ENCODE measurements at places on chromosomes 7 and 10.

DNA sequence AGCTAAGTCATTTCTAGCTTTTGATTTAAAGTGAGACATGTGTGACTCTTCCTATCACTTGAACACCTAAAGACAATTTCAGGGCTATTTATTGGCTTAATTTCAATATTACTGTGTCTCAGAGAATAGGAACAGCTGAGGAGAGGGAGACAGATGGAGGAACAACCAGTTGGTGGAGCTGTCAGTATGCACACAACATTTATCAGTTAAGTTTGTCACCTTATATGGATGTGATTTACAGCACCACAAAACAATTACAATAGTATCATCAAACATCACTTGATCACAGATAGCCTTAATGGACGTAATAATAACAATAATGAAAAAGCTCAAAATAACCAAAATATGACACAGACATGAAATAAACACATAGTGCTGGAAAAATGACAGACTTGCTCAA lies 129.6 kb downstream of the NPSR1 start:
- no peak for DNase-seq

GRCh38 chr10:132176623-132177500 lies 9.9 kb upstream of the DPYSL4 start:
- DNase-seq: no peak

DNA sequence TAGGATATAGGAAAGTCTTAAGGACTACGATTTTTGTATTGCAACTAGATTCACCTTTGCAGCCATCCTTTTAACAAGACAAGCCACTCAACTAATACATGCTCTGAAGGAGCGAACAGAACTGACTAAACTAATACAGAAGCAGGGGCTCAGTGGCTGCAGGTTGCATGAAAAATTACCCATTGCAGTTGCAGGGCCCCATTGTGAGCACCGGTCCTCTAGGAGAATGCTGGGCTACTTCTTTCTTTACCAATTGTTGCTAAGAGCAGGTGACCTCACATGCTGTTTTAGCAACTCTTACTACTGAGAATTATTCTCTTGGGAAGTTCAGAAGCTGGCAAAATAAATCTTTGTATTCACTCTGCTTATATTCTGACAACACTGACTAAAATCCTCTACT lies 64.0 kb upstream of the ANKRD1 start:
- no peak for DNase-seq

- no peak for DNase-seq
These were observed 77.0 kb downstream of the ARL4A start for GRCh38 chr7:12764458-12764891.

GRCh38 chr10:10644676-10645385 lies 372.8 kb upstream of the CELF2 start:
- no peak for DNase-seq

GRCh38 chr10:45514291-45515270 lies 140.6 kb downstream of the ALOX5 start:
- peak; percentile 31 for DNase-seq

- no peak for DNase-seq
These were observed 55.8 kb upstream of the ITGA8 start for GRCh38 chr10:15775513-15775912.

GRCh38 chr10:102384053-102384452 lies 11.5 kb upstream of the NFKB2 start:
- no peak for DNase-seq

DNA sequence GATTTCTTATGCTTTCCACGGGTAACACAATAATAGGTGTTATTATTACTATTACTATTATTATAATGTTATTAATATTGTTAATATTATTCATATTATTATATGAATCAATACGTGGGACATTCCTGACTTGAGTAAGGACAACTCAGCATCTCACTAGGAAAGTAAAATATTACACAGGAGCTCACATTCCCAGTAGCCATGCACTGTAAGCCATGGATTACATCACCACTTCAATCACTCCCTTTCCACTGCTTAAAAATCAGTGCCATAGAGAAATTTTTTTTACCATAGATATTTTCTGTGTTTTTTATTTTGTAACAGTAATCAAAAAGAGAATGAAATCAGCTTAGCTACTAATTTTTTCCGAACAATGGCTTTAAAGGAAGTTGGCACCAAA lies 68.5 kb upstream of the DGKI start:
- DNase-seq: no peak

- DNase-seq: no peak
These were observed 650 bp upstream of the TM9SF3 start for GRCh38 chr10:96587264-96588059.

- no peak for DNase-seq
These were observed 40.4 kb downstream of the AFAP1L2 start for GRCh38 chr10:114363745-114364454.

GRCh38 chr10:75127471-75127870 lies 16.0 kb downstream of the SAMD8 start:
- DNase-seq: no peak

DNA sequence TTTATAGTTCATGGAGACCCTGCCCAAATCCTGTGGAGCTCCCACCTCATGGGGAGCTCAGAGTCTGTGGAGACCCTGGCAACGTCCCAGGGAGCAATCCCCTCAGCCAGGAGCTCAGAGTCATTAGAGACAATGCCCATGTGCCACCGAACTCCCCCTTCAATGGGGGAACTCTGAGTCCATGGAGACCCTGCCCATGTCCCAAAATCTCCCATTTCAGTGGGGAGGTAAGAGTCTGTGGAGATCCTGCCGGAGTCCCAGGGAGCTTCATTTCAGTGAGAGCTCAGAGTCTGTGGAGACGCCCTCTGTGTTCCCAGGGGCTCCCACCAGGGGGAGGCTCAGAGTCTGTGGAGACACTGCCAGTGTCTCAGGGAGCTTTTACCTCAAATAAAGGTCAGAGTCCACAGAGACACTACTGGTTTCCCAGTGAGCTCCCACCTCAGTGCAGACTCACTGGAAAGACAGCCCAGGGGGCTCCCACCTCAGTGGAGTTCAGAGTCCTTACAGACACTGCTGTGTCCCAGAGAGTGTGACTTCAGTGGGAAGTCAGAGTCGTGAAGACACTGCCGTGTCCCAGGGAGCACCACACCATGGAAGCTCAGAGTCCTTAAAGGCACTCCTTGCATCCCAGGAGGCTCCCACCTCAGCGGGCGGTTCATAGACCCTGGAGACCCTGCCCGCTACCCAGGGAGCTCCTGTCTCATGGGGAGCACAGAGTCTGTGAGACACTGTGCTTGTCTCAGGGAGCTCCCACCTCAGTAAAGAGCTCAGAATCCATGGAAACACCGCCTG lies 5.0 kb downstream of the MYO1G start:
- DNase-seq: no peak

- DNase-seq: no peak
These were observed 2.6 kb downstream of the EXOC4 start for GRCh38 chr7:133255486-133255885.

- DNase-seq: no peak
These were observed 230.1 kb upstream of the PRPS1L1 start for GRCh38 chr7:18257711-18258110.

- DNase-seq: no peak
These were observed 144.7 kb downstream of the PFKFB3 start for GRCh38 chr10:6347391-6347951.

- no peak for DNase-seq
These were observed 42.5 kb downstream of the DLD start for GRCh38 chr7:107933386-107934013.

- DNase-seq: no peak
These were observed 273.8 kb upstream of the HPS1 start for GRCh38 chr10:98720551-98720950.

DNA sequence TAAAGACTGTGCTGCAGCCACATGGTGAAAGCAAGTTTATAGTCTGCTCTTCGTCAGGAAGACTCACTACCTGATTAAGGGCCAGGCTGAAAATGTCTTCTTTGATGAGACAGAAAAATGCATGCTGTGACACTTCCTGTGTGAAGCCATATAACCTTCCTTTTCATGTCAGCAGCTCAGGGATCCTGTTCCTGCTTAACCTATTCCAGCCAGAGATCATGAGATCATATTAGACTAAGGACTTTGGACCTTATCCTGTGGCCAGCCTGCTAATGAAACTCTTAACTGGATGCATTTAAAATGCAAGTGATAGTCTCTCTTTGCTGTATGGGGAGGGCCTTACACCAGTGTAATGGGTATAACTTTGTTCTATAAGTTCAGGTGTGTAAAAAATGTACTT lies 165.2 kb downstream of the PTEN start:
- no peak for DNase-seq

GRCh38 chr10:8023851-8024250 lies 30.6 kb upstream of the GATA3 start:
- DNase-seq: no peak

GRCh38 chr10:84195044-84195830 lies 900 bp downstream of the CDHR1 start:
- DNase-seq: no peak

GRCh38 chr10:69290993-69291392 lies 12.7 kb downstream of the HK1 start:
- no peak for DNase-seq

DNA sequence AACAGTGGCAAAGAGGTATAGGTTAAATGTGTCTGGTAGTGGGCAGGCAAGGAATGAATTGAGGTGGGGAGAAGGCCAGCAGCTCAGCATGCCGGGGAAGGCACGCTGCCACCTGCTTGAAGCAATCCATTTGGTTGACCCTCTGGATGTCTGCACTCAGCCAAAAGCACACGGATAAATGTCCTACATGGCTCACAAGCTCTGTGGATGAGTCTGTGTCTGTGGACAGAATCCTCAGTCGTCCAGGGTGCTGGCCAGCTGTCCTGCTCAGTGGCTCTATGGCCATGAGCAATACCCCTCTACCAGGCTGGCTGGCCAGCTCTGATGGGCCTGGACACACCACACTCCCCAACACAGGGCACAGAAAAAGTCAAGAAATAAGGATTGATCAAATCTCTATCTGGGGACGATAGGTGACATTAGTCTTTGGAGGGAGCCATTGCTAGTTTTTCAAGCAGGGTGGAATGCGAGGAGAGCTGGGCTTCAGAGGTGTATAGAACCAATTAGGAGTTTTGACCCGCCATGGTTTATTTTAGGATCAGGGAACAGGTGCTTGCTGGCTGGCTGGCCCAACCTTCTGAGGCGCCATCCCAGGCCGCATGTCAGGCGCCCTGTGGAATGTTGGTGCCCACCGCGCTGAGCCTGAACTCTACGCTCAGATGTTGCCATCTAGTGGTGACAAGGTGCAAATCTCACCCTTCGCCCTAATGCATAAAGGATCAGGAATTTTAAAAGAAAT lies 493.4 kb downstream of the TNS3 start:
- peak; percentile 56 for DNase-seq

GRCh38 chr7:29248713-29249382 lies 54.3 kb downstream of the CHN2 start:
- DNase-seq: no peak

GRCh38 chr7:70098133-70098561 lies 499.9 kb downstream of the AUTS2 start:
- no peak for DNase-seq

GRCh38 chr7:23419160-23419559 lies 51.1 kb downstream of the IGF2BP3 start:
- no peak for DNase-seq

DNA sequence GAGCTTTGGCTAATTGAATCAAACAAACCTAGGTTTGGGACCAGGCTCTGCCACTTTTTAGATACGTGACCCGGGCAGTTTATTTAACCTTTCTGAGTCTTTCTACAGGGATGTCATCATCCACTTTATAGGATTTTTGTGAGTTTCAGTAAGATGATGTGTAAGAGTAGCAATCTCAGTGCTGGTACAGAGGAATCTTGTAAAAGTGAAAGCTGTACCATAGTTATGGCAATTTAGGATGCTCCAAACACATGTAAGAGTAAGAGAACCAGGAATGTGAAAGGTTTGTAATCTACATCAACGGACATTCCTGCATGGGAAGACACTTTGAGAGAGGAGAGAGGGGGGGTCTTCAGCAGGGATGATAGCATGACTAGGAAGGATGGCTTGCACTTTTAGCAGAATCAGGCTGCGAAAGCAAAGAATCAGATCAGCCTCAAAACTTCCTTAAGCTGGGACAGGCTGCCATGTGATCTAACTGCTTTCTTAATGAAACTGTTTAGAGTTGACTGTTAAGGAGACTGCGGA lies 968 bp downstream of the NOLC1 start:
- DNase-seq: no peak

DNA sequence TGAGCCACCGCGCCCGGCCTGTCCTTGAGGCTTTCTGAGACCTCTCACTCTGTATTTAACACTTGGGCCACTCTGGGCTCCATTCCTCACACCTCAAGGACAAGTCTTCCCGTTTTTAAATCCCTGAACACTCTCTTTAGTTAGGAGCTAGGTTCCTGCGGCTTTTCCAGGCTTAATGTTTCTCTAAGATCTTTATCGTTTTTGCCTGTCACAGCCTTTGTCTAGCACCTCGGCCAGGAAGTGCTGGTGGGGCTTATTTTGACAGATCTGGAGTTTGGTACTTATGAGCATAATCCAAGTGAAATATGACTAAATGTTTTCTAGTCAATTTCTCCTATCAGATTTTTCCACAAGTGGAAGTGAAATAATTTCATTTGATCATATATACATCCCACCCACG lies 186.6 kb downstream of the DPY19L1 start:
- no peak for DNase-seq

- DNase-seq: no peak
These were observed 86.0 kb downstream of the VWDE start for GRCh38 chr7:12317675-12318074.

GRCh38 chr10:100930368-100930767 lies 17.6 kb downstream of the SLF2 start:
- no peak for DNase-seq

GRCh38 chr7:105876964-105877601 lies 684 bp upstream of the ATXN7L1 start:
- DNase-seq: peak; percentile 67

DNA sequence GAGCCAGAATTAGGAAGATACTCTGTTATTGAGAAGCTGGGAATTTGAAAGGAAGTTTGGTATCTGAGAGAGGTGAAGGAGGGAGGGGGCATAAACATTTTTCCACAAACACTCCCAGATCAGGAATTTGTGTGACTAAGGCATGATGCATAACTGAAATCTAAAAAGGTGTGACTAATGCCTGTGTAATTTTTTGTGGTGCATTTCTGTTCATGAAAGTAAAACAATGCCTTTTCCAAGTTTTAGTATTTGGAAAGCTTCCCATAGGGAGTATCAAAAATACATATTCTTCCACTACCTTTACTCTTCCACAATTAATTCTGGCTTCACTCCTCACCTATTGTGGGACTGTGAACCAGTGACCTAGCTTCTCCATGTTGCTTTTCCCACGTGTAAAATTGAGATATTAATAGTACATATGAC lies 56.4 kb upstream of the CAV2 start:
- DNase-seq: no peak
